ENCODE measurements at places on chromosomes 11 and 22. TPM values are rescaled to one million over a fixed set of nuclear protein-coding genes. Genes with fewer than 3 reads are reported as not detected.

DNA sequence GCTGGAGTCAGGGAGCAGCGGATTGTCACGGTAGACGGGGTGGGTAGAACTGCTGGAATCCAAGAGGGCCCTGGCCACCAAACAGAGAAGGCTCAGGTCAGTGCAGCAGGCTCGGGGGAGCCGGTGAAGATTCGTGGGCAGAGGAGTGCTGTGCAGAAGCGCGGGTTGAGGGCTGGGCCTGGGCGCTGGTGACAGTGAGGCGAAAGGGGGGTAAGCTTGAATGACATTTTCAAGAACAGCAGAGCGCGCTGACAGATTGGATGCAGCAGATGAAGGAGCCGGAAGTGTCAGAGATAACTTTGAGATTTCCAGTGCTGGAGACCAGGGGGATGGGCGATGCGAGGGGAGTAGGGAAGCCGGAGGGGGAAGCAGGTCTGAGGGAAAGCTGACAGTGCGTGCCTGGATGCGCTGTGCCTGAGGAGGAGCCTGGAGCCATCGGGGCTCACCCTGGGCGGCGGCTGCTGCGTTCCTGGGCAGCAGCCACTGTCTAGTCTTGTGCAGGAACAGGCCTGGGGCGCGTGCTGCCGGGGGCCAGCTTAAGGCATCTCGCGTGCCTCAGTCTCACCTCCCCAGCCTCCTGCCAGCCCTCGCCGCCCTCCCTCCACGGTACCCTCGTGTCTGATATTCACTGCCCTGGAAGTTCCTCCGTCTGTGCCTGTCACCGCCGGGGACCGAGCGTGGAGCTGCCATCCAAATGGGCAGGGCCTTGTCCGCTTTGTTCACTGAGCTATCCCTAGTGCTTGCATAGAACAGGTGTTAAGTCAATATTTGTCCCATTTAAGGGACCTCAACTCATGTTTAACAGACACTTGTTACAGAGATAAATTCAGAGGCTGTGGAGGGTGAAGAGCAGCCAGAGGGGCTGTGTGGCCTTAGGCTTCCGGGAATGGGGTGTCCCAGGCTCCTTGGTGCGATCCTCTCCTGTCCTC lies 5.2 kb downstream of the GRIK4 start:
- DNase-seq: no peak

Gene JRKL
- 13.5 TPM for total RNA-seq

DNA sequence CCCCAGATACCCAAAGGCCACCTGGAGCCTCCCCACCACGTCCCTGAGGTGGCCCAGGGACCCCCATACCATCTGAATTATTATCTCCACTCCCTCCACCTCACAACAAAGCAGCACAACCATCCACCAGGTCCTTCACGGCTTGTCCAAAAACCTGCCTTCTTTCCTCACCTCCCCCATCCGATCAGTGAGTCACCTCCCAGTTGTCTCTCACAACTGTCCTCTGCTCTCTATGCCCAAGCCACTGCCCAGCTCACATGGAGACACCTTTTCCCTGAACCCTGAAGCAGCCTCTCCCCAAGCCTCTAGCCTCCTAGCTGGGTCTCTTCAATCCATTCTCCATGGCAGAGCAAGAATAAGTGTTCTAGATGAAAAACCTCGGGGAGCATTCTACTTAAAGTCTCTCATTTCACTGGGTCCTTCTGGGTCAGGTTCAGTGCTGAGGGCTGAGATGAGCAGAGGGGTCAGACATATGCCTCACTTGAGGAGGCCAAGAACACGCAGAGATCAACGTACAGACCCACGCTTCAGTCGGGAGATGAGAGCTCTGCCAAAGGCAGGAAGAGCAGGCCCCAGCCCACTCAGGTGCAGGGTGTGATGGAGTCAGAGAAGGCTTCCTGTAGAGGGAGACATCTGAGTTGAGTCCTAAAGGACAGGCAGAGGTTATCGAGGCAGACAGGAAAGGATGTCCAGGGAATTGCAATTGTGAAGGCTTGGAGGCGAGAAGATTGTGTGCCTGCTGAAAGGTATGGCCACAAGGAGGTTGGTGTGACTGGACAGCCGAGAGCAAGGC lies 74.7 kb downstream of the PDE2A start:
- DNase-seq: no peak

- DNase-seq: no peak
Measured at GRCh38 chr11:62755086-62755615, 1.2 kb upstream of the ZBTB3 start.

Measured in frontal cortex (tissue), 4 donors.